ENCODE measurements at places on chromosomes 12 and 14. TPM values are rescaled to one million over a fixed set of nuclear protein-coding genes. Genes with fewer than 3 reads are reported as not detected.

- DNase-seq, result no peak
Observed at GRCh38 chr14:54369343-54369742, 27.5 kb upstream of the CDKN3 start.

The C1QL4 gene
- not detected for polyA plus RNA-seq

- no peak for DNase-seq
Observed at GRCh38 chr12:96049101-96049500, 13.7 kb upstream of the LTA4H start.

GRCh38 chr12:127771546-127771945 is 495.4 kb upstream of the TMEM132C start:
- DNase-seq, result no peak
